Mucosa of descending colon (tissue), 3 donors: ENCODE measurements at places on chromosomes 6 and 20.

- DNase-seq: no peak
Observed at GRCh38 chr6:2909718-2910117, 6.6 kb upstream of the SERPINB9 start.

DNA sequence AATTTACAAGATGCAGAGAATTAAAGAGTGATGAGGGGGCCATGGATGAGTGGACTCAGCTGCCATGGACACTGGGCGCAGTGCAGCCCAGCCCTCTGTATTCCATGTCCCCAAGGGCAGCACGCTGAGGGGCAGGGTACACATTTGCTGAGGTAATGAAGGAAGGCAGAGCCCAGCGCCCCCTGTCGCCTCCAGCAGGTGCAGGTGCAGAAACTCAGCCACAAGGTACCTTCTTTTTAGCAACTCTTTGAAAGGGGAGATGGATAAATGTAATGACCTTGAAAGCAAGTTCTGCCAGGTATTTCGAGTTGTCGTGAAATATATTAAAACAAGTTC, 7.1 kb downstream of the CD93 start:
- DNase-seq: no peak

- DNase-seq: no peak
Observed at GRCh38 chr6:139129284-139129683, 5.6 kb upstream of the HECA start.

GRCh38 chr20:56759741-56760278, 130.7 kb downstream of the TFAP2C start:
- DNase-seq: no peak

DNA sequence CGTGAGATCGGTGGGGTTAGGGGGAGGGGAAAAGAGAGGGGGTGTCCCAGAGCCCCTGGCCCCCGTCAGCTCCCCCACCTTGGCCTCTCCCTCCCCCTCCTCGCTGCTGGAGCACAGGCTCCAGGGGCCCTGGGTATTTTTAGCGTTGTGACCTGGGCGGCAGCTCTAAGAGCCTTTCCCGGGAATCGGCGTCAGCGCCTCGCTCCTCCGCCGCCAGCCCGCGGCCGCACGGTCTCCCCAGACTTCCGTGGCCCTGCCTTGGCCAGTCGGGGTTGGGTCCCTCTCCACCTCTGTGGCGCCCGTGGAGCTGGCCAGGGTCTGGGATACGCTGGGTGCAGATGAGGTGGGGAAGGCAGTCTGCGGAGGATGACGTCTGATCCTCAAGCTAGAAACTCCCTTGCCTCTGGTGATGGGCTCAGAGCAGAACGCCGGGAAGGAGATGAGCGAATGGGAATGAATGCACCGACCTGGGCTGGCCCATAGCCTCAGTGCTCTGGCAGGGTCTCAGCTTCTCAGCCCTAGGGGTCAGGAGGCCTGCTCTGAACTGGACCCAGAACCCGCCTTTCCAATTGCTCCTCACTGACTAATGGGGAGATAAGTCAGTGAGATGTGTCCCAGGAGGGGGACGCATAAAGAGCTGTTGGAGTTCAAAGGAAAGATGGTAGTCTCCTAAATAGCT, 883 bp upstream of the DBNDD2 start:
- peak; percentile 73 for DNase-seq

- DNase-seq: no peak
Observed at GRCh38 chr6:56744528-56744927, 101.8 kb upstream of the DST start.

GRCh38 chr20:4632876-4633275, 88.8 kb upstream of the PRND start:
- no peak for DNase-seq
